ENCODE measurements at places on chromosomes 2 and 18.

DNA sequence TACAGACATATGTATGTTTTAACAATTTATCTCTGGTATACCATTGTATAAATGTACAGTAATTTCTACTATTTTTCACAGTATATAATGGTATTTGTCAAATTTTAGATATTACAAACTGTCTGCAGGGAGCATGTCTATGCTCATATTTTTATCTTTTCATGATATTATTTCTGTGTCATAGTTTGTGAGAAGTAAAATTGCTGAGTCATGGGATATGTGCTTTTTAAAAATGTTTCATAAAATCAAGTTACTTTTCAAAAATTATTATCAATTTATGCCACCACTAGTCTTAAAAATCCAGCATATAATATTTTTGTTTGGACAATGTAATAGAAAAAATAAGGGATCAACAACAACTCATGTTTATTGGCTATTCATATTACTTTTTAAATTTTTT, 9.1 kb upstream of the ZNF804A start:
- DNase-seq = no peak

GRCh38 chr18:23684515-23685197, 4.6 kb upstream of the LAMA3 start:
- DNase-seq = no peak

DNA sequence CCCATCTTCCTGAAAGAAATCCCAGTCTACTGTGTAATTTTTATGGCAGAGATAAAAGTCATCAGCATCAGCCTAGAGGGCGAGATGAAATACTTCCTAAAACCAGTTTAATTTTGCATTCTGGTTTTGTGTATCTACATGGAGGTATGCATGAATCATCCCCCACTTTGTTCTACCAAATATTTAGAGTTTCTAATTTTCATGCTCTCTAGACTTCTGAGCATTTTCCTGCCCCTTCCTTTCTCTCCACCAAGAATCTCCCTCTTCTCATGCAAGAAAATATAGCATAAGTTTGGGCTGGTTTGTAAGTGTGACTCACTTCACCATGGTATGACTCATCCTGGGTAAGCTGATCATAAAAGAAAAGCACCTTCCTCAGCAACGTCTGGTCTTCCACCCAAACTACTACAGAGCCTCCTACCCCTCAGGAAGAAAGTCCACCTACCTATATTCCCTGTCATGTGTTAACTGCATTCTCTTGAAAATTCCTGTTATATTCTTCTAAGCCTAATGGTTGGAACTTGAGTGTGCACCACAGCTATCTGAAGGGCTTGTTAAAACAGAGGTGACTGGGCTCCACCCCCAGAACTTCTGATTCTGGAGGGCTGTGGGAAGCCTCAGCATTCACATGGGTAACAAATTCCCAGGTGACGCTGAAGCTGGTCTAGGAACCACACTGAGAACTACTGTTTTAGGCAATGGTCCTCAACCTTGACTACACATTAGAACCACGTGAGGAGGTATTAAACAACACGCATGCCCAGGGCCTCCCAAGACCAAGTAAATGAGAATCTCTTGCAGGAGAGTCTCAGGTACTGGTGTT, 37.4 kb upstream of the RAPGEF4 start:
- DNase-seq = no peak

DNA sequence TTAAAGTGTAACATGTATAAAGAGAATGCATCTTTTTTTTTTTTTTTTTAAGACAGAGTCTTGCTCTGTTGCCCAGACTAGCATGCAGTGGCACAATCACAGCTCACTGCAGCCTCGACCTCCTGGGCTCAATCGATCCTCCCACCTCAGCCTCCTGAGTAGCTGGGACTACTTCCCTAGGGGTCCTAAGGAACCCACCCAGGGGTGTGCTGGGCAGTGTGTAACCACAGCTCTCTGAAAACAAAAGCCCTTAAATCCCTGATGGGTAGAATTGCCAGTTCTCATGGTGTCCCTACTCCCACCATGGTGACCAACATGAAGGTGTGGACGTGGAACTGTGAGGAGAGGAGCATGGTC, 105.6 kb upstream of the ST3GAL5 start:
- no peak for DNase-seq

DNA sequence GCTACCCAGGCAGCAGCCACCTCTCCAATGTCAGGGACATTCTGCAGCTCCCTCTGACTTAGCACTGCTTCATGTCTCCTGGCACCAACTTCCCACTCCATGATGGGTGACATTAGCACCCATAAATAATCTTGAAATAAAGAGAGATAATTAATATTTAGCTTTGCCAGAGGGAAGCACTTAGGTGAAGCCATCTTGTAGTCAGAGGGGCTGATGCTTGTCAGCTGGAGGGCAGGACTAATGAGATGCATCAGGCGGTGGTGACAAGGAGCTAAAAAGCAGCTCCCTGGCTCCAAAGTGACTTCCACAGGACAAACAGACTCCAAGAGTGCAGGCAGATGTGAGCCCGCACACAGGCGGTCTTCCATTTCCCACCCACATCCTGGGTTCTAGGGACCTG, 153.0 kb upstream of the ID2 start:
- DNase-seq = no peak

DNA sequence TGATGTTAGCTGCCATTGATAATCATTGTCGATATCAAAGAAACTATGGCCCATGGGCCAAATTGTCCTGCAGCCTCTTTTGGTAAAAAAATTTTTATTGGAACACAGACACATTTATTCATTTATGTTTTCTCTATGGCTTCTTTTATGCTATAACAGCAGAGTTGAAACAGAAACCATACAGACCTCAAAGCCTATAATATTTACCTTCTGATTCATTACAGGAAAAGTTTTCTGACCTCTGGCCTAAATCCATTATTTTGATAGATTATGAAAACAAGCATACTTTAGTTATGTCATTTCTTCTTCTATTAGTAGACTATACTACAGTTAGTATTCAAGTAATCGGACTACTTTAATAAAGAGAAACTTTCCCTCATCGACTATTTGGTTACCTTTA, 349.7 kb upstream of the GALNT5 start:
- DNase-seq = no peak

DNA sequence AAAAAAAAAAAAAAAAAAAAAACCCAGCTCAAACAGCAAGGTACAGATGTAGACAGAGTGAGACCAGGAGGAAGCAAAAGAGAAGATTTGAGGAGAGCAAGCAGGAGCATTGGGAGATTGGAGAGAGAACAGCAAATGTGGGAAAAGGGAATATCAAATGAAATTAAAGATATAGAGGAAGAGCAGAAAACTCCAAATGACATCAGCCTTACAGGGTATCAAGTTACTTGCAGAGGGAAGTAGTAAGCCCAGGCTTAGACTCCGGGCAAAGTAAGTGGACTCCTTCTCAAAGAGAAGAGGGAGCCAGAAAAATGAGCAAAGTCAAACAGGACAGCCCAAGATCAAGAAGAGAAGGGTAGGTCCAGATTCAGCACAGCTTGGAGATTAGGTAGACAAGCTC, 93.3 kb upstream of the PPP1CB start:
- no peak for DNase-seq

DNA sequence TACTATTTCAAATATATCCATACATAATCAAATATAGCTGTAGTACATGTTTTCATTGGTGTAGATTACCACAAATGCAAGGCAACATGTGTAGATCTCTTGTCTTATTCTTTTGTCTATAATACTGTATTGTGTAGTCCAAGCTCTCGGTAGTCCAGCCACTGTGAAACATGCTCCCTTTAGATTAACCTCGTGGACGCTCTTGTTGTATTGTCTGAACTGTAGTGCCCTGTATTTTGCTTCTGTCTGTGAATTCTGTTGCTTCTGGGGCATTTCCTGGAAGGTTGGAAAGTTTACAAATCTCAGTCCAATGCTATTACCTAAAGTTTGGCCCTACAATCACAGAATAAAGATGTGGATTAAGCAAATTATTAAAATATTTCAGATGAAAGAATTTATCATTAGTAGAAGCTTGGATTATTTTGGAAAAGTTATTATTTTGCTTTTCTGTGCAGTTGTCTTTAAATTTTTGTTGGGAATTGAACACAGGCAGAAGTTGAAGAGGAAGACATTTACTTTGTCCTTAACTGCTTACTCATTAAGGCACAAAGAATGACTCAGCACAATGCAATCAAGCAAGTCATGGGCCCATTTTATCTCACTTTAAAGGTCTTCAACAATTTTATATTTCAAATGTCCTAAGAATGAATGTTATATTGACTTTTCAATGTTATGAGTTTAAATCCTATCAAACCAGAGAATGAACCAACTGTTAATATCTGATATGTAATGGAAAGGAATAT, 103.4 kb upstream of the CAVIN2 start:
- no peak for DNase-seq

- no peak for DNase-seq
Measured at GRCh38 chr2:85132834-85133637, at the start of gene TCF7L1. Gene TCF7L1 (plus strand): TSS chr2:85133392. CDS start chr2:85133685, 293 bp downstream.

- no peak for DNase-seq
Measured at GRCh38 chr2:147100406-147101035, 744.3 kb upstream of the ACVR2A start.

GRCh38 chr2:196486146-196486545, 153.4 kb upstream of the CCDC150 start:
- DNase-seq = no peak

DNA sequence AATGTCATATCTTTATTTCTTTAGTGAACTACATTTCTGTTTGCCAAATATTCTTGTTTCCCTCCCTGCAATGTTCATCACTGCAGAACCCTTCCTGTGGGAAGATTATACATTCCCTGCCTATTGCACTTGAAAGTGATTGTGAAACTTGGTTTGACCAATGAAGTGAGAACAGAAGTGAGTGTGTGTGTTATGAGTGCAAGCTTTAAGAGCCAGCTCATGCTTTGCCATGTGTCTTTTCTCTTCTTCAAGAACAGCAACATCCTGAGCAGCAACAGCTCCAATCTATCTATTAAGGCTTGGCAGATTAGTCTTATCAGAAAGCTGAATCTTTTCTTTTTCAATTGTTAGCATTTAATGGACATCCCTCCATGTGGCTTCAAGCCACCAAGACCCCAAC, 42.0 kb upstream of the UBE2E3 start:
- no peak for DNase-seq

DNA sequence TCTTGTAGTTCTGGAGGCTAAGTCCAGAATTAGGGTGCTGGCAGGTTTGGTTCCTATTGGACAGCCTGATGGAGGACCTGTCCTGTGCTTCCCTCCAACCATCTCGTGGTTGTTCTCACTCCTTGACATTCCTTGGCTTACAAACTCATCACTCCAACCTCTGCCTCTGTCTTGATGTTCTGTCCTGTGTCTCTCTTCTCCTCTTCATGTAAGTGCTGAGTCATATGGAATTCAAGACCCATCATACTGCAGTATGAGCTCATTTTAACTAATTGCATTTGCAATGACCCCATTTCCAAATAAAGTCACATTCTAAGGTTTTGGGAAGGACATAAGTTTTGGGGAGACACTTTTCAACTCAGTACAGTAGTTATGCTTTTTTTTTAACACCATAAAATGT, 374.7 kb downstream of the TRIB2 start:
- no peak for DNase-seq

DNA sequence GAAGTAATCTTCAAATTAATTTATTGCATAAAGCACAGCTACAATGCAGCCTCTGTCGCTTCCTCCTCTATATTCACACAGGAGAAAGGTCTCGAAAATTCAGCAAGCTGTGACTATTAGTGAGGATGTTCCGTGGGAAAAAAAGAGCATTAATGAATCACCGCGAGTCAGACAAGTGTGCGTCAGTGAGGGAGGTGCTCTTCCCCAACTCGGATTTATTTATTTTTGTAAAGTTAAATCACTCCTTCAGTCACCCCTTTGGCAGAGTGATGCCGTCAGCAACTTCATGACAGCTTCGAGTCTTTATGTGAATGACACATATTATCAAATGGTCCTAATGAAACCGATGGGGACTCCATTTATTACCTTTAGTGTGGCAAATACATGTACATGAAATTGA, 648.9 kb upstream of the SALL3 start:
- no peak for DNase-seq

DNA sequence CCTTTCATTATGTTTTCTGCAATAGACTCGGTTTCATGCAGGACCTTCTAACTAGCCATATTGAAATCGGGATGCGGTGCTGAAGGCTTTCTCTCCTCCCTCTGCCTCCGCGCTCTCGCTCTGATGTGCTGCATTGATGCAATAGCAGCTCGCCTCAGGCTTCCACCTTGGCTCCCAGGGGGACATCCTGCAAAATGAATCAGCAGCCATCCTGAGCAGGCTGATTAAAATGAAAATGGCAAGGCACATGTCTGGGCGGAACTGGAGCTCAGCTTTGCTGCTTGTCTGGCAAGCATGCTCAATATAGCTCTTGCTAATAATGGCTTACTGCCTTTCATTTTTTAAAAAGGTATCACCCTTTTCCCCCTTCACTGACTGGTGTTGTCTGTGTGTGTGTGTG, 806 bp upstream of the MYT1L start:
- DNase-seq = peak; percentile 58

- no peak for DNase-seq
Measured at GRCh38 chr2:240569523-240569997, 1.3 kb downstream of the RNPEPL1 start.

DNA sequence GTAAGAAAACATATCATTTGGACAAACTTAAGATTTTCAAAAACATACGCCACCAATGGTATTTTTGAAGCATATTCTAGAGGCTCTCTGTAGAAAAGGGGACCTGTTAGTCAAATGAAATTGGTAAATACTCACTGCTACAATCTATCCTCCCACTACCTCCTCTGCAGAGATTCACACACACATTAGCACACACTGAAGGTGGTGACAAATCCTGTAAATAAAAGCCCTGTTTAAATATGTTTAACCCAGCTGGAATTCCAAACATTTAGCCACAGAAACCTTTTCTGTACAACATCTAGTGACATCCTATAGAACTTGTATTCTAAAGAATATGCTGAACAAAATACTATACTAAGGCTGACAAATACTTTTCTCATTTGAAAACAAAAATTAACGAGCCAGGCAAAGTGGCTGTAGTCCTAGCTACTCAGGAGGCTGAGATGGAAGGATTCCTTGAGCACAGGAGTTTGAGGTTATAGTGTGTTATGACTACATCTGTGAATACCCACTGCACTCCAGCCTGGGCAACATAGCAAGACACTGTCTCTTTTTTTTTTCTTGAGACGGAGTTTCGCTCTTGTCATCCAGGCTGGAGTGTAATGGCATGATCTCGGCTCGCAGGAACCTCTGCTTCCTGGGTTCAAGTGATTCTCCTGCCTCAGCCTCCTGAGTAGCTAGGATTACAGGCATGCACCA, 25.9 kb downstream of the ALS2 start:
- no peak for DNase-seq

GRCh38 chr2:26875808-26876207, 27.9 kb downstream of the DPYSL5 start:
- DNase-seq = no peak

DNA sequence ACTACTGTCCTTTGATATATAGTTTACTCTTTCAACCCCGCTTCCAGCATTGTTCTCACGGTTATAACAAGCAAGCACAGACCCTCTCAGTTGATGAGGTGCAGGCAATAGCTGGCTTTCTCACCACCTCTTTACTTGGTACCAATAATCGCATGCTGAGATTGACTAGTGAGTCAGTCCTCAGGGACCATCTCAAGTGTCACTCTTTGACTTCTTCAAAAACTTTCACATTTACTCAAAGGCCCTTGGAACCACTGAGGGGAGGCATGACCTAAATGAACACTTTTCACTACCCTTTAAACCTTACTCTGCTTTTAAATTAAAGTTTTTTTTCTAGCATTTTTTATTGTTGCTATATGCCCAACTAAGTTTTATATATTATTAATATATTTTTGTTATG, 101.8 kb downstream of the DAW1 start:
- no peak for DNase-seq
